ENCODE measurements at places on chromosomes 3 and 15. TPM values are rescaled to one million over a fixed set of nuclear protein-coding genes. Genes with fewer than 3 reads are reported as not detected.

Gene EIF5A2
- 16.6 TPM for total RNA-seq

Gene FSIP1
- 1.3 TPM for total RNA-seq

Gene CPLX3
- total RNA-seq = not detected

Gene EOMES
- total RNA-seq = 0.53 TPM

Gene KIF15
- 22.4 TPM for total RNA-seq

Gene ELL3
- not detected for total RNA-seq

Gene LARP6
- total RNA-seq = 19.7 TPM

Gene MITF
- 4.3 TPM for total RNA-seq

Gene GABRA5
- total RNA-seq = not detected

Gene KBTBD13
- not detected for total RNA-seq

Gene HRG
- not detected for total RNA-seq

Gene TRANK1
- total RNA-seq = 4.3 TPM

Gene LIPH
- 5.8 TPM for total RNA-seq

Gene PTH1R
- 5.1 TPM for total RNA-seq

Gene EEF1AKMT4
- total RNA-seq = 12.1 TPM

- DNase-seq = no peak
These were observed 408.4 kb downstream of the AGBL1 start for GRCh38 chr15:86488046-86488445.

DNA sequence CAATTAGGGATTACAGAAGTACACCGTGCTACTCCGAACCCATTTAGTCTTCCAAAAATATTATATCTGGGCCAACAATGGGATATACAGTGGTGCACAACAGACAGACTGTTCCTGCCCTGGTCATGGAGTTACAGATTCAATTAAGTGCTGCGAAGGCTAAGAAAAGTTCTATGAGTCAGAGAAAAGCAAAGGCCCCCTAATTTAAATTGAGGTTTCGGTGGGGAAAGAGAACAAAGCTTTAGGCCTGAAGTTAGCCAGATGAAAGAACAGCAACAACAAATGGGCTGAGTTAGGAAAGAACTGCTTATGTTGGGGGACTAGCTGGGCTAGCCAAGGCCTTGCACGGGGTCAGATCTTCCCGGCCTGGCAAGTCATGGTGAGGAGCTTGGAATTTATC is 131.8 kb downstream of the MDFIC2 start:
- DNase-seq = no peak

GRCh38 chr3:154244644-154245043 is 79.6 kb downstream of the DHX36 start:
- DNase-seq = no peak

- DNase-seq = no peak
These were observed 289.5 kb downstream of the GABRG3 start for GRCh38 chr15:27260523-27260922.

- no peak for DNase-seq
These were observed 721 bp downstream of the MYEF2 start for GRCh38 chr15:48177383-48177765.

GRCh38 chr3:72535772-72536171 is 312.5 kb downstream of the SHQ1 start:
- DNase-seq = no peak

DNA sequence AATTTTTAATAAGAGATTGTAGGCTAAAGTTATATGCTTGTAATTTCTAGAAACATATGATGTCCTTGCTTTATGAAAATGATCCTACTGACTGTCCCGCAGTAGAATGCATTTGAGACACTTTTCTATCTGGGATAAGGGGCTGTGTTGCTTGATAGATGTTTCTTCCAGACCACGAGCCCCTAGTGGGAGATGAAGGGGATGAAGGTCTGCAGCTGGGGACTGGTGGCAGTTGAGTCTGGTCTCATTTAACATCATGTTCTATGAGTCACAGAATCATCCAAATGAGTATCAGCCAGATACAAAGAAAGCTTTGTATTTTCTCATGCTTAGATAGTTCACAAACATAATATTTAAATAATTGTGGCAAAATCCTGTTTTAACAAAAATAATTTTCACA is 84.3 kb upstream of the PRTG start:
- no peak for DNase-seq

GRCh38 chr3:6301626-6302025 is 559.3 kb upstream of the GRM7 start:
- DNase-seq = no peak

DNA sequence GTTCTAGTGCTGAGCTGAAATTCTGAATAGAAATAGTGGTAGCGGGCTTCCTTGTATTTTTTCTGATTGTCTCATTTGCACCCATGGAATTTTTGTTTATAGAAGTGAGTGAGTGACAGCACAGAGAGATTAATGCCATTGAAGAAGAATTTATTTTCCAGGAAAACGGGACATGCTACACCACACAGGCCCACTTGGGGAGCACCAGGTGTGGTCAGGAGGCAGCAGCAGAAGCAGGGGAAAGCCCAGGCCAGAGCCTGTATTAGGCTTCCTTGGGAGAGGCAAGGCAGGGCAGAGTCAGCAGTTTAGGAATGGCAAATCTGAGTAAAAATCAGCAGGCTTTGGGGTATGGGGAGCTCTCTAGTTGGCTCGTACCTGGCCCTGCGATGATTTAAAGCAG is 88.4 kb upstream of the ATP11B start:
- no peak for DNase-seq

- no peak for DNase-seq
These were observed 63.1 kb upstream of the UBE3A start for GRCh38 chr15:25501828-25502446.

DNA sequence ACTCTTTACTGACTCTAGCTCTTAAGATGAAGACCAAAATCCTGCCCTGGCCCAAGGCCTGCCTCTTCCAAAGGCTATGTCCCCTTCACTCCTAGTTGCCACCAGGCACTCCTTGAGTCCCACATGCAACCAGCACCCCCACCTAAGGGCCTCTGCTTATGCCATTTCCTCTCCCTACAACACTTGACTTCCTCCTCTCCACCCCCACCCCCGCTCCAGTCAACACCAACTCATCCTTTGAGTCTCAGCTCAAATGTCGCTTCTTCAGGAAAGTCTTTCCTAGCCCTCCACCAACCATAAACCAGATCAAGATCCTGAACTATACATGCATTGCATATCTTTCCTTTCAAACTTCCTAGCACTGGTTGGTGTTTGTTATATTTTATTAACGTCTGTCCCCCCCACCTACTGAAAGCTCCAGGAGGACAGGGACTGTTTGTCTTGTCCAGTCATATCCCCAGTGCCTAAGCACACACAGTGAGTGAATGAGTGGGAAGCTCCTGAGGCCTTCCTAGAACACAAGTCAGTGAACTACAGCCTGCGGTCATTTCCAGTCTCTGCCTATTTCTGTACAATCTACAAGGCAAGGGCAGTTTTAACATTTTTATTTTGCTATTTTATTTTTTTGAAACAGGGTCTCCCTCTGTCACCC is 7.3 kb downstream of the TBC1D2B start:
- DNase-seq = no peak

DNA sequence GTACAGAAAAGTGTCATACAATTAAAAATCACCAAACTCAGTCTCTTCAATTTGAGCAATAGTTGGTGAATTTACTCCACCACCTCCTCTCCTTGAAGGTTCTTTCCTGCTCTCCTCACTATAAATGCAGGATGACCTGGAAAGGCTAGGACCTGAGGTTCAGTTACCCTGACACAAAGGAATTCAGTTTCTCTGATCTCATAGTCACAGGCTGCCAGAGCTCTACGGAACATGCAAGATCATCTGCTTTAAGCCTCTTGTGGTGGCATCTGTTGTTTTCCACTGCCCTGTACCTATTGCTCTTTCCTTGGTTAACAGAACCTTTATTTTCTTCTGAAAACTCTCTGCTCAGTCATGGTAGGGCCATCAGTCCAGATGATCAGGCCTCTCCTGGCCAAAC is 4.9 kb upstream of the TP63 start:
- DNase-seq = no peak

DNA sequence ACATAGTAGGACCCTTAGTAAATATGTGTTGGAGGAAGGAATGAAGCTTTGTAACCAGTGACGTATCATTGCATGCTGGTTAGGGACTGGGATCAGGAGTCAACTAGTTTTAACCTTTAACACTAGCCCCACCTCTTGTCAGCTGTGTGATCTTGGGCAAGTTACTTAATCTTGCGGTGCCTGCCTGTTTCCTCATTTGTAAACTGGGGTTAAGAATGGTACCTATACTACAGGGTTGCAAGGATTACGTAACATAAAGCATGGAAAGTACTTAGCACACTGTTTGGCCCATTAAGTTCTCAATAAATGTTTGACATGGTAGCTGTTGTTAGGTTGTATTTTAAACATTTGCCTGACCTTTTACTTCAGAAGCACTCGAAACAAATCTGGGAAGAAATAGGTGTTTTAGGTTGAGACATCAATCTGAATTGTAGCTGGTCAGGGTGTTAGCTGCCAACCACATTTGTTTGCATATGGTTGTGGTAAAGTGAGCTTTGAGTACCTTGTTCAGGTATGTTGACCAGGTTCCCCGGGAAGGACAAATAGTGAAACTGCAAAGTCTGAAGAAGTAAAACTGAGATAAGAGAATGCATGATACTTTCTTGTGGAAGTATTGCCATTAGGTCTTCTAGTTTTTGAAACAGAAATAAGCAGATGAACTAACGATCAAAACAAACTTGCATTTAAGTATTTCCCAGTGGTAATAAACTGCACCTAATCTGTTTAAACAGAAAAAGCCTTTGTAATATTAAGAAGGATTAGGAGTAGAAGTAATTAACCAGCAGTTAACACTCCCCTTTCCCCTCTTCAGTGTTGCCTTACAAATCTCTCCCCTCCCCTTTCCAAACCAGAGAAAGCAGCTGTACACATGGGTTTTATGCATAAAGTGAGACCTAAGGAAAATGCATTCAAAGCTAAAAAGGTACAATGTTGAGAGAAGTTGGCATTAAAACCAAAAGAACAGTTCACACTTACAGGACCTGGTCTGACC is 25.8 kb upstream of the SCAANT1 start:
- DNase-seq = peak; percentile 50

GRCh38 chr3:46314517-46314916 is 39.4 kb upstream of the CCR2 start:
- no peak for DNase-seq

GRCh38 chr3:21790466-21790865 is 39.5 kb upstream of the ZNF385D start:
- DNase-seq = no peak

GRCh38 chr3:21170964-21171363 is 580.0 kb downstream of the ZNF385D start:
- DNase-seq = peak; percentile 30

- no peak for DNase-seq
These were observed 7.4 kb upstream of the CCDC33 start for GRCh38 chr15:74228723-74229081.

GRCh38 chr3:146078031-146078430 is 83.0 kb downstream of the PLOD2 start:
- no peak for DNase-seq

DNA sequence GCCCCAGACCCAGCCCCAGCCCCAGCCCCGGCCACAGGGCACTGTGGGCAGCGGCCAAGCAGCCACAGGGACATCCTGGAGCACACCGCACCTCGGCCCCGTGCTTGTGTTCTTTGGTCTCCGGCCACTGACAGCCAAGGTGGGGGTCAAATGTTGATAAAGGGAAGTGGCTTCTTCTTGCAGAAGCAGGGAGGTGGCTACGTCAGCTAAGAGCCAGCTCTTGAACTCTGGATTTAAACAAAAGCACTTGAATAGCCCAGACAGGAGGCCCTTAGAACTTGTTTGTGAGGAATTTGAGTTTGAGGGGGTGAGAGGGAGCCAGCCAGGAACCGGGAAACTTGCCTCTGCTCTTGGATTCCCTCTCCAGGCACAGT is 135.8 kb upstream of the ABHD17C start:
- DNase-seq = no peak

DNA sequence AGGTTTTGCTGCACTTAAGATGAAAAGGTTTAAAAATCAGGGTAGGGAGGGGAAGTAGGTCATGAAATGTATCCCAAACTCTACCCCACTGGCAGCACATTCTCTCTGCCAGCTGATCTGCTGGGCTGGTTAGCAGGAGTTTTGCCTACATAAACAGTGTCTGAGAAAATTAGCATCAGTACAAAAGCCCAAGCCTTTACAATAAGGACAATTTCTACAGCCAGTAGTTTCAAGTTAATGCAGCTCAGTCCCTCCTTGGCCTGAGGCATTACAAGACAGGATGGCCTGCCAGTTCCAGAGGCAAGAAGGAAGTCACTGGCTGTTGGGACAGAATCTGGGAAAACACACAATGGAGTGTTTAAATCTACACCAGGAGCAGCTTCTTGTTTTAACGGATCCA is 32.8 kb downstream of the NCEH1 start:
- DNase-seq = no peak

DNA sequence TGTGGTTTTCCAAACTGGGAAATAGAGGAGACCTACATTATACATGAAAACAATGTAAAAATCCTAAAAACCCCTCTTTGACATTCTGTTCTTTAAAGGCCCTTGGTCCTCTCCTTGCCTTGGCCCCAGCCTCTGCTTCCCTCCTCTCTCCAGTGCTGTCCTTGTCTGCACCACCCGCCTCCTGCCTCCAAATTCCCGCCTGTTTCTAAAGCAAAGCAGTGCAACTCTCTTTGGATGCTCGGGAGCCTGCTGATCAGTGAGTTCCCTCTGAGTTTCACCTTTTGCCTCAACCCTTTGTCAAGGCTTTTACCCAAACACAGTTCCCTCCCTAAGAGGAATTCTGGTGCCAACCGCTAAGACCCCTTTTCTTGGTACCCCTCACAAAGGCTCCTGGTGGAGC is 8.0 kb downstream of the ANKDD1A start:
- DNase-seq = no peak

- no peak for DNase-seq
These were observed 26.6 kb downstream of the NR1D2 start for GRCh38 chr3:23971684-23972083.

DNA sequence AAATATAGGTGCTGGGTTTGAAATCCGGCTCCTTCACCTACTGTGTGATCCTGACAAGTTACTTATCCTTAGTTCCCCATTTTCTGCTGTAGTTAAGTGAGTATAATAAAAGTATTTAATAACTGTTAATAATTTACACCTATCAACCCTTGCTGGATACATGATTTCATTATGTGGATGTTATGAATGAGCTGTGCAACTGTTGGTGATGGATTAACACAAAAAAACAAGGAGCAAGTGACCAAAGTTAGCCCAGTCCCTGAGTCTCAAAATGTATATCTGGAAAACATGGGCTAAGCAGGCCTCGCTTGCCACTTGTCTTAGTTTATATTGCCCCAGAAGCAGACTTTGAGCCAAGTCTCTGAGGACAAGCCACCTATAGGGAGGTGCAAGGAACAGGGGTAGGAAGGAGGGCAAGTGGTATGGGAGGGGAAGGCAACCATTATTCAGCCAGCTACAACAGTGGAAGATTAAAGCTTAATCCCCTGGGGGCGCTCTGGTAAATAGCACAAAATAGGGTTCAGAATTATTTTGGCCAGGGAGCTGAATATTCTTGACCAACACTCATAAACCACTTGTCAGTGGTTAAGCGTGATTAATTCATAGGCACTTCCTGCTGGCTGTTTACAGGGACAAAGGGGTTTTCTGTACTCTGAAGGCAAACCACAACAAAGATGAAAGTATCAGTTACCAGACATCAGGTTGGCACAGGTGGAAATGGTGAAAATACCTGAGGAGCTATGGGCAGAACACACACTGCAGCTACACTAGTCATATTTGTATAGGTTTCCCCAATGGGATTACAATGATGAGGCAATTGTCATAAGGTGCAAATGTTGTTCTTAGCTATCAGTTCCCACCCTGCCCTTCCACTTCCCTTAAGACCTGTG is 76.2 kb downstream of the TRIM42 start:
- DNase-seq = no peak

All from Caco-2 (cell line).